ENCODE measurements at places on chromosomes 3 and 15. TPM values are rescaled to one million over a fixed set of nuclear protein-coding genes. Genes with fewer than 3 reads are reported as not detected.

The SPTBN5 gene
- 0.31 TPM for total RNA-seq

The HYAL1 gene
- total RNA-seq: not detected

- no peaks in the 10 kb centered on the region for H3K36me3 ChIP-seq
- no peak for DNase-seq
- no peak overlapping the region for H3K4me3 ChIP-seq
- H3K27ac ChIP-seq: no peak overlapping the region
- H3K27me3 ChIP-seq: no peaks in the 10 kb centered on the region
Measured at GRCh38 chr3:21017115-21017852, 733.7 kb downstream of the ZNF385D start.

GRCh38 chr3:158103081-158103886, 2.9 kb downstream of the SHOX2 start:
- no peak overlapping the region for H3K27ac ChIP-seq
- peaks cover 31% of the 10 kb centered on the region for H3K4me1 ChIP-seq
- peaks cover 79% of the 10 kb centered on the region for H3K27me3 ChIP-seq
- H3K4me3 ChIP-seq: no peak overlapping the region
- H3K36me3 ChIP-seq: no peaks in the 10 kb centered on the region

DNA sequence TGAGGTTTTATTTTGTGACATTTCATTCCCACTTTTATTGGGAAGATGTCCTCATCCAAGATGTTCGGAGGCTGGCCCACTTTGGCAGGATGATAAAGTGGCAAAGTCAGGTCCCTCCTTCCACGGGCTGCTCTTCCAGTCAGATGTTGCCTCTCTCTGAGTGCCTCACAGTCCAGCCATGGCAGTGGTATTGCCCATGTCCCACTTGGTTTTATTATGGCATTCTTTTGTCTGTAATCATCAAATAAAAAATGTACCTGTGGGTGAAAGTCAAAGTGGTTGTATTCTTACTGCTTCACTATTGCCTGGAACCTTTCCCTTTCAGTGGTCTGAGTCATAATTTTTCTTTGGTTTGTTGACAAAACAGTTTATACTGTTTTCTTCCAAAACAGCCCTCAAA, 20.2 kb downstream of the ARNT2 start:
- no peaks in the 10 kb centered on the region for H3K36me3 ChIP-seq
- H3K27ac ChIP-seq: no peak overlapping the region
- H3K4me1 ChIP-seq: no peaks in the 10 kb centered on the region

DNA sequence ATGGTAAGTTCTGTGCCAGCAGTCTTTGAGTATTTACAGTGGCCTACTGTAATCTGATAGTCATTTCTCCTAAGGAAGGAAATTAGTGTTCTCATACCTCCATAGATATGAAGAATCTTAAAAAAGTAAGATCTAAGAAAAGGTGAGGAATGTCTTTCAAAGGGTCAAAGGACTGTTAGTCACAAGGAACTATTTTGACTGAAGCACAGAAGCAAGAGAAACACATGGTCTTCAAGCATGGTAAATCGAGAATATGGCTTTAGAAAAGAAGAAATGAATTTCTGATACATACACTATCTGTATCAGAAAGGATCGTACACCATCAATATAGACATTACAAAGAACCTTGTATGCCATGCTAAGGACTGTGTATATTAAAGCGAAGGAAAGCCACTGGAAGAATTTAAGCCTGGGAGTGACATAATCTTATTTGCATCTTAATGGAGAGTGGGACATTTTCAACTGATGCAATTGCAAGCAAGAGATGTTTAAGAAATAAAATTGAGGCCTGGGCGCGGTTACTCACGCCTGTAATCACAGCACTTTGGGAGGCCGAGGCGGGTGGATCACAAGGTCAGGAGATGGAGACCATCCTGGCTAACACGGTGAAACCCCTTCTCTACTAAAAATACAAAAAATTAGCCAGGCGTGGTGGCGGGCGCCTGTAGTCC, 5.5 kb upstream of the ACAP2 start:
- H3K27me3 ChIP-seq: no peaks in the 10 kb centered on the region
- H3K27ac ChIP-seq: no peak overlapping the region
- H3K4me1 ChIP-seq: peaks cover 10% of the 10 kb centered on the region
- no peak for DNase-seq
- H3K4me3 ChIP-seq: no peak overlapping the region

DNA sequence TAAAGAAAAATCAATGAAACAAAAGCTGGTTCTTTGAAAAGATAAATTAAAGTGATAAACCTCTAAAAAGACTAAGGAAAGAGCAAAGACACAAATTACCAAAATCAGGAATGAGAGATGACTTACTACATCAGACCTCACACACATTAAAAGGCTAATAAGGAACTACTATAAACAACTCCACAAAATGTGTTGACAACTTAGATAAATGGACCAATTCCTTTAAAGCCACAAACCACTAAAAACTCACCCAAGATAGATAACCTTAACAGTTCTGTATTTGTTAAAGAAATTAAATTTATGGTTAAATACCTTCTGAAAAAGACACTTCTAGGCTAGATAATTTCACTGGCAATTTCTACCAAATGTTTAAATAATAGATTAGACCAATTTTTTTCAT, 170.4 kb downstream of the SMAD6 start:
- no peak for DNase-seq
- no peak overlapping the region for H3K4me3 ChIP-seq
- peaks cover 12% of the 10 kb centered on the region for H3K27me3 ChIP-seq
- no peaks in the 10 kb centered on the region for H3K4me1 ChIP-seq
- H3K27ac ChIP-seq: no peak overlapping the region

DNA sequence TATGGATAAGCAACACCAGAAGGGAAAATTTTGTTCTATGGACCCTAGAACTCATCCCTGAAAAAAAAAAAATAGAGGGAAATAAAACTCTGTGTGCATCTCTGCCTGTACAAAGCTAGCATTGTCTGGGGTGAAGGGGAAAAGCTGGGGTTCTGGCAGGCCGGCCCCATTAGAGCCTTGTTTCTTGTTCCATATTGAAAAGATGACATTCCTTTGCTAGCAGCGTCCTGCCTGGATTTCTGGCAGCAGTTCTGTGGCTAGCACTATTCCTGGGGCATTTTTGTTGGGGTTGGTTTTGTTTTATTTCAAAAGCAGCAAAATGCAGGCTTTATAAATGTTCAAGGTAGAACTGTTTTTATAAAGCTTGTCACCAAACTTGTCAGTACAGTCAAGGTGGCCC, 45.2 kb downstream of the RARB start:
- H3K4me1 ChIP-seq: no peaks in the 10 kb centered on the region
- no peak overlapping the region for H3K27ac ChIP-seq
- DNase-seq: no peak
- H3K4me3 ChIP-seq: no peak overlapping the region
- H3K27me3 ChIP-seq: no peaks in the 10 kb centered on the region

DNA sequence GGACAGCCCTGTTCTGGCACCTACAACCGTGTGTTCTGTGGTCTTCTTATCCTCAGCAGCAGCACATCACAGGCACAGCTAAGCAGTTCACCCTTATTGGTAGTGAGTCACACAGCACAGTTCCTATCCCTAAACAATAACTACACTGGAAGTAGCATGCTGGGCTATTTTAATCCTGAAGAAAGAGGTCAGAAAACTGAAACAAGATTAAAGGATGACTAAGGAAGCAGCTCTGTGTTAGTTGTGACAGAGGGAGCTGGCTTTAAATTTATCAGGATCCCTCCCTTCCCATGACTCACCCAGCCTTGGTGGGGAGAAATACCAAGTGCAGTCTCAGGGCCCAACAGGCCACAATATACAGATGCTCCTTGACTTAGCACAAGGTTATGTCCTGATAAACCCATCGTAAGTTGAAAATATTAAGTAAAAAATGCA, 144.3 kb downstream of the ERC2 start:
- no peak overlapping the region for H3K27ac ChIP-seq
- no peaks in the 10 kb centered on the region for H3K27me3 ChIP-seq
- no peaks in the 10 kb centered on the region for H3K4me1 ChIP-seq
- DNase-seq: no peak
- no peaks in the 10 kb centered on the region for H3K36me3 ChIP-seq
- H3K4me3 ChIP-seq: no peak overlapping the region

DNA sequence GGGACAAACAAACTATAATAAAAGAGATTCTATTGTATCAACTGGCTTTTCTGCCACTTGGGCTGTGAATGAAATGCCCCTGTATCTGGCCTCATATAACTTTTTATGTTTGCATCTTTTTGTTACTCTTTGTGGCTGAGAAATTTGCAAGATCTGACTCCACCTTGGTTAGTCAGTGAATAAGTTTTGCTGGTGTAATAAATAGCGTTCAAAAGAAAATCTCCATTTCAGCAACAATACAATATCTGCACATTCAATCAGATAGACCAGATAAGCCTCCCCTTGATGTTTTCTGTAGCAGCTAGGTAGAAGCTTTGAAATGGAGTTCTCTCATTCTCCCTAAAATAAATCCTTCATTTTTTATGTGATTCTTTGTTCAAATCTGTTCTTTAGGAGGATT, 12.0 kb downstream of the TRAT1 start:
- H3K4me1 ChIP-seq: peaks cover 83% of the 10 kb centered on the region
- no peaks in the 10 kb centered on the region for H3K27me3 ChIP-seq
- H3K4me3 ChIP-seq: peak overlapping the region; percentile 46
- no peak for DNase-seq
- no peak overlapping the region for H3K27ac ChIP-seq
- peaks cover 10% of the 10 kb centered on the region for H3K36me3 ChIP-seq

DNA sequence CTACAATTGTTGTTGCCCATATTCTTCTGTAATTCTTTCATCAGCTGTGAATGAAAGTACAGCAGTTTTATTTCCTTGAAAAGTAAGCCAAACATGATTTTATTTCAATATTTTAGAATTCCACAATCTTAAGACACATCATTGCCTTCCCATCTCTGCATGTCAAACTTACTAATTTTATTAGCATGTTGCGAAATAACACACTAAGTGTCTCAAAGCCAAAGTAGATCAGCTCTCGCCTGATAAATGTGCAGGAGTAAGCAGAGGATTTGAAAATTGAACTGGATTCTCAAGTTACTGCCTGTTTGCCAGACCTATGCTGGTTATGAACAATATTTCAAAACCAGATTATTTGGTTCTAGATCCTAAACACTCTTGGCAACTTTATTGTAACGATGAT, 25.7 kb downstream of the TGFBR2 start:
- no peaks in the 10 kb centered on the region for H3K27me3 ChIP-seq
- no peak for DNase-seq
- H3K4me1 ChIP-seq: peaks cover 98% of the 10 kb centered on the region
- peak overlapping the region; percentile 45 for H3K4me3 ChIP-seq
- H3K36me3 ChIP-seq: no peaks in the 10 kb centered on the region
- H3K27ac ChIP-seq: peak overlapping the region; percentile 44

DNA sequence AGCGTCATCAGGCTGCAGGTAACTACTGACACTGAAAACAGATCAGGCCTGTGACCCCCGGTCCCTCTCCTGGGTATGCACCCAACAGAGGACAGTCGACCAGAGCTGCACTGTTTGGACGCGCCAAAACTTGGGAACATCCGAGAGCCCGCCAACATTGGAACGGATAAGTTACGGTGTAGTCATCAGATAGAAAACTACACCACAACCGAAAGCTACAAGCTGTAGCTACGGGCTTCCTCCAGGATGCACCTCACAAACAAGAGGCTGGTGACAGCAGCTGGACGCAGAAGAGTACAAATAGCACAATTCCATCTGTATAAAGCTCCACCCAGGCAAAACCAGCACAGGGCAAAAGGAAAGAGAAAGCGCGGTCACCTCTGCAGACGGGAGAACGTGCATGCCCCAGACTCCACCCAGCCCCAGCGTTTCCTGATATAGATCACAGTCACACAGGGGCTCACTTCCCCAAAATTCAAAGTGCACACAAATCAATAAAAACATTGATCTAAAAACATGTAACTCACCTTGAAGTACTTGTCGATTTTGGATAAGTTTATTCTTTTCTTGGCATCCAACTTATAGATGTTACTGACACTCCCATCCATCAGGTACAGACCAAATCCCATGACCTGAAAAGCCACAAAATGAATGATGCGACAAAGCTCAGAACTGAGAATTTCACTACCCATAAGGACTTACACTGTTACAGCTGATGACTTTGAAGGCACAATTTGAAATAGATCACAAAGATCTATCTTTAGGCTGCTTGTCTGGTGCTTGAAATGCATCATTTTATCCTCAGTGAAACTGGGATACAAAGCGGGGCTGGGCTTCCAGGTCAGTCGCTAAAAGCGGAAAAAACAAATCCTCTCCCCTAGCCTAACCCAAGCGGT, 43.3 kb downstream of the CYFIP1 start:
- no peak overlapping the region for H3K4me3 ChIP-seq
- no peak for DNase-seq
- H3K27me3 ChIP-seq: no peaks in the 10 kb centered on the region

DNA sequence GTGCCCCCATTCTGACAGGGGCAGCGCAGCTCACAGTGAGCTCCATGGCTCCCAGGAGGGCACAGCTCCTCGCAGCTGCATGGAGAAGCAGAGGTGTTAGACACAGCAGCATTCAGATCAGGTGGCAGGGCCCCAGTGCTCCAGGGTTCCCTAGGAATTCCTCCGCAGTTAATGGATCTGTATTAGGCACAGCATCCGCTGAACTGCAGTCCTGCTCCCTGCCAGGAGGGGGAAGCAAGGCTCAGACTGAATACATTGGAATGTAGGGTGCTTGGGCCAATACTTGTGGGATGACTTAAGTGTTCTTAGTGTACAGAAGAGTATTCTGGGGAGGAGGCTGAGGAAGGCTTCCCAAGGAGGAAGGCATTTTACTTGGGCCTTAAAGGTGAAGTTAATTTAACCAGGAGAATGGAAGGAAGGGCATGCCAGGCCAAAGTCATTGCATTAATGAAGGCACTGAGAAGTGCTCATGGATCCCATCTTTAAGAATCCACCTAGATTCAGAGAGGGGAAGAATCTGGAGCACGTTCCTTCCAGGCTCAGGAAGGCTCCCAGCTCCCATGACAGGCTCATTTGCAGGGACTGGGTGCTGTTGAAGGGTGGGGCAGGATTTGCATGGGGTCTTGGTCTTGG, 111.6 kb downstream of the RAB11A start:
- no peak for DNase-seq
- H3K4me3 ChIP-seq: no peak overlapping the region
- no peaks in the 10 kb centered on the region for H3K36me3 ChIP-seq
- peaks cover 11% of the 10 kb centered on the region for H3K27me3 ChIP-seq
